ENCODE measurements at places on chromosomes 2 and 18.
A peak's percentile ranks its signal among the peaks of the same experiment; 100 is the strongest.

DNA sequence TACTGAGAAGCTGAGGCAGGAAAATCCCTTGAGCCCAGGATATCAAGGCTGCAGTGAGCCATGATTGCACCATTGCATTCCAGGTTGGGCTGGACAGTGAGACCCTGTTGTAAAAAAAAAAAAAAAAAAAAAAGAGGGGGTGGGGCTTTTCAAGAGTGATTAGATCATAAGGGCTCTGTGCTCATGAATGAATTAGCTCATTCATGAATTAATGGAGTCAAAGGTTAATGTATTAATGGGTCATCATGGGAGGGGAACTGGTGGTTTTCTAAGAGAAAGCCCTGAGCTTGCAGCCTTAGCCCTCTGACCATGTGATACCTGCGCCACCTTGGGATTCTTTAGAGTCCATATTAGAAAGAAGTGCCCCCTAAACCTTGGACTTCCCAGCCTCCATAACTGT is 4.5 kb downstream of the SLC19A3 start:
- DNase-seq = no peak

DNA sequence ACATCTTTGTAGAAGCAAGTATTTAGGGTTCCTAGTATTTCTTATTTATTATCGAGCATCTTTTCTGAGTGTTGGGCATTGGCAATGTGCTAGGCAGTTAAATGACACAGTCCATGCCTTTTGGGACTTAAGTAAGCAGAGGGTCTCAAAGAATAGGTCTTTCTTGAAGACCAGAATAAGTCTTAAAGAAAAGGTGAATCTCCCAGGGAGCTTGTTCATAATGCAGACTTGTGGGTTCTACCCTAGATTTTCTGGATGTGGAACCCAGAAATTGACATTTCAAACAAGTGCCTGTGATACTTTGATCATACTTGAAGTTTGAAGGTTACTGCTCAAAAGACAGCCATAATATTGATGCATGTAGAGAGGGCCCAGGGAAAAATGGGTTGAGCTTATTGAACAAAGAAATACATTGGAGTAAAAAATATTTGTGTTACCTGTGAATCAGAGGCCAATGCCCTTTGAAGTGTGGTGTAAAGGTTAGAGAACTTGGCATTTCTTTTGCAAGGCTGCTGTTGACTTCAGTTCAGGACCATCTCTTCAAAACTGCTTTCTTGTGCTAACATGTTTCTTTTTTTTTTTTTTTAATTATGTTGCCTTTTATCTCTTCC is 24.4 kb downstream of the RPL37A start:
- DNase-seq = no peak

DNA sequence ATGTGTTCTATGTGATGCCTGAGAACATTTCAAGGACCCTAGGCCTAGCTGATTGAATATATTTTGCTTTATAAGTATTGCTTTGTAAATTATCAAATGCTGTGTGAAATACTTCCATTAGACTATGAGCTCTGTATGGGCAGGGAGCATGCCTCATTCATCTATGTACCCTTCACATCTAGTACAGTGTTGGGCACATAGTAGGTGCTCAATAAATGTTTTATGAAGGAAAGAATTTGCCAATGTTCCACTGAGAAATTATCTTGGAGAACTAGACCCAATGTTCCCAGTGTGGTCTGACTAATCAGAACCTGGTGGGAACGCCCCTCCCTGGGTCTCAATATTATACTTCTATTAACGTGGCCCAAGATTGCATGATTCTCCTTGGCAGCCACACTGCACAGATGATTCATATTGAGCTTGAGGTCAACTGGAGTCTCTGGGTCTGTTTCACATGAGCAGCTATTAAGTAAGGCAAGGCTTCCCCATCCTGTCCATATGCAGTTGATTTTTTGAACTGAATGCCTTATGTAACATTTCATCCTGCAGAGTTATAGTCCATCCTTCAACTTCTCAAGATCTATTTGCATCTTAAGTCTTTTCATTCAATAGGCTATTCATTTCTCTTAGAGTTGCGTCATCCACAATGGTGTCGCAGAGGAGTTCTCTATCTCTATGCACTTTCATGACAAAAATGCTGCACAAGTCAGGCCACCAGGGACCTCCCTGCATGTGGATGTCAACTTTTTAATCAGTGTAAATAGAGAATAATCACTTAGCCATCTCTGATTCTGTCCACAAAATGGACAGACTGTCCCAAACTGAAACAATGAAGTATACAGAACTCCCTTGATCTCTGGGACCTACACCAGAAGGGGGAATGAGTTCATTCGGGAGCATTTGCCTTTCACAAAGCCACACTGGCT is 257.6 kb downstream of the CYP26B1 start:
- no peak for DNase-seq

GRCh38 chr2:69645031-69645431 is 1.5 kb upstream of the AAK1 start:
- no peak for DNase-seq

GRCh38 chr2:117931978-117932377 is 81.9 kb downstream of the CCDC93 start:
- no peak for DNase-seq

GRCh38 chr18:37341473-37342086 is 224.0 kb downstream of the CELF4 start:
- DNase-seq = no peak

GRCh38 chr2:133780099-133780996 is 212.1 kb upstream of the NCKAP5 start:
- peak; percentile 80 for DNase-seq

DNA sequence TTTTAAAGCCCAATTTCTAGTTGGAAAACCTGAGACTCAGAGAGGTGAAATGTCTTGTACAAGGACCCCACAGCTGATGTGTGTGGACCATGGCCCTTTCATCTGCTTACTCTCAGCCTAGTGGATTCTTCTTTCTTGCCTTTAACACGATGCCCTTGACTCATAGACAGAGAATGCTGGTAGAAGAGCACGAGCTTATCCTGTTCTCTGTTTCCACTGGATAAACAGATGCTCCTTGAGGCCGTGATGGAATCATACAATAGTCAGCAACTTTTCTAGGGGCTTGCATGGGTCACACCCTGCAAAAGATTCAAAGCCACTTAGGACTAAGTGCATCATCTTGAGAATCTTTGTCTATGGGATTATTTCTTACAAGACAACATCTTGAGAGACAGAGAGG is 50.9 kb downstream of the MYCN start:
- DNase-seq = no peak

GRCh38 chr18:10928011-10928771 is 221.2 kb downstream of the PIEZO2 start:
- DNase-seq = no peak

DNA sequence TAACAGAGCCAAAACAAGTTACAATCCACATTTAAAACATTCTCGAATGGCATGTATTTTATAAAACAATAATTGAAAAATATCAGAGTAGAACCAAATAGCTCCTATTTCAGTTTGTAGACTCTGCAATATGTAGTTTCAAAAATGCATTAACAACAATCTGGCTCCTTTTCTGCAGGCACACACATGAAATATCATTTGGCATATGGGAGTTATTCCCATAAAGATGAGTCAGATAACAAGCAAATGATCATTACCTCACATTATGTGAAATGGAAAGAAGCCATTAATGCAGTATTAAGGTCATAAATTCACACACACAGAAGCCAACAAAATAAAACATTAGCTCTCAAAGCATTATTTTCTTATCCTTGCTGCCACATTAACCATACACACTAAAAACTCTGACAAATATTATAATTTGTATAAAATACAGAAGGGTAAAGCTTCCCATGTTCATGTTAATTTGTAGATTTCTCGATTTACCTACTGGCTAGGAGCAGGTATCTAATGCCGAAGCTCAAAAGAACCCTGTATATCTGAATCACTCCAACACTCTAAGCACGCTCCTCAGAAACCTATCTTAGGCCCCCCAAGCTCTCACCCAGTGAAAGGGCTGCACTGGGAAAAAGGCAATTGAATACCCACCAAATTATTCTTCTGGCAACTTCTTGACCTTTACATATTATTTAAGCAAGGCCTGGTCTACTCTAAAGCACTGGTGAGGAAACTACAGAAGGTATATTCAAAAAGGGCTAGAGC is 13.8 kb downstream of the NBAS start:
- no peak for DNase-seq

DNA sequence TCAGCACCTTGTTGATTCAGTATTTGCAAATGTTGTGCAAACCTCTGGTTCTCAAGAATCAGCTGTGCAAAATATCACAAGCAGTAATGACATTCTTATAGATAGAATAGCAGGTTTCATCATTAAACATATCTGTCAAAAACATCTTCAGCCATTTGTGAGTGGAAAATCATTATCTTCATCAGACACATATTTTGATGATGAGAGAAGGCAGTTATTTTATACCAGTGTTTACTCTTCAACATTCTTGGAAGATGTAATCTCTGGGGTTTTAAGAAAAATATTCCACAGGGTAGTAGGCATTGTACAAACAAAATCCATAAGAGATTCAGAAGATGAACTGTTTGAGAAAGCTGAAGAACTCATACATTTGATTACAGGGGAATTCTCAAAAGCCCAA is 64.3 kb downstream of the FSIP2 start:
- no peak for DNase-seq

- no peak for DNase-seq
Measured at GRCh38 chr18:6414723-6415417, at the start of gene L3MBTL4. TSS of gene L3MBTL4 (minus strand) at chr18:6414911. CDS start at chr18:6311625, 103,286 bp downstream.

DNA sequence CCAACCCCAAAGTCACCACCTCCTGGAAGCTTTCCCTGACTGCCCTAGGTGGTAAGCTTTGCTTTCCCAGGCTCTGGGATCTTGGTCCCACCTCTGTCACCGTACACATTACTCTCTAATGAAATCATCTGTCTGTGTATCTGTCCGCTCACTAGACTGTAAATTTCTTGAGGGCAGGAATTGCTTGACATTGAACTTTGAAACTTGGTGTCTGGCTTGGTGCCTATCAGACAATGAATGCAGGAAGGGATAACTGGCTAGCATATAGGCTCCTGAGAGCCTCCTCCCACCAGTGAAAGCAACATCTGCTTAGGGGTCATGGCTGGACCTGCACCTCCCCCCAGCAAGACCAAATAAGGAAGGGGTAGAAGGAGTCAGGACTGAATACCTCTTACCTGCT is 155.7 kb downstream of the TNS1 start:
- no peak for DNase-seq

DNA sequence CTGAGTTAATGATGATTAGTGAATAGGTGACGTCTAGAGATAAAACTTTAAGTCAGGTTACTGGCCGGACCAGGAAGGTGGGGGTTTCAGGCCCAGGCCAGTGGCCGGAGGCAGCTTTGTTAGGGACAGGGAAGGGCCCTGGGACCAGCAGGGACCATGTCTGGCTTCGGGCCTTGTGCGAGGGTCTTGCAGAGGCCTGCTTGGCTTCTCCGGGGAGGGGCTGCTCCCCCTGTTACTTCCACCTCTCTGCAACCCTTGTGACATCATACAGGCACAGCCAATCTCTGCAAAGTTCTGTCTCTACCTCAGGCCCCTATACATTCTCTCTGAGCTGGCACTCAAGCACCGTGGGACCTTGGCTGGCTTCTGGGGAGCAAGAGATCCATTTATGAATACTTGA is at the start of gene ALLC:
Gene ALLC (plus strand): TSS at position 320 of the 400 bp plus-strand sequence. CDS start 12,958 bp downstream, outside the sequence.
- DNase-seq = no peak

DNA sequence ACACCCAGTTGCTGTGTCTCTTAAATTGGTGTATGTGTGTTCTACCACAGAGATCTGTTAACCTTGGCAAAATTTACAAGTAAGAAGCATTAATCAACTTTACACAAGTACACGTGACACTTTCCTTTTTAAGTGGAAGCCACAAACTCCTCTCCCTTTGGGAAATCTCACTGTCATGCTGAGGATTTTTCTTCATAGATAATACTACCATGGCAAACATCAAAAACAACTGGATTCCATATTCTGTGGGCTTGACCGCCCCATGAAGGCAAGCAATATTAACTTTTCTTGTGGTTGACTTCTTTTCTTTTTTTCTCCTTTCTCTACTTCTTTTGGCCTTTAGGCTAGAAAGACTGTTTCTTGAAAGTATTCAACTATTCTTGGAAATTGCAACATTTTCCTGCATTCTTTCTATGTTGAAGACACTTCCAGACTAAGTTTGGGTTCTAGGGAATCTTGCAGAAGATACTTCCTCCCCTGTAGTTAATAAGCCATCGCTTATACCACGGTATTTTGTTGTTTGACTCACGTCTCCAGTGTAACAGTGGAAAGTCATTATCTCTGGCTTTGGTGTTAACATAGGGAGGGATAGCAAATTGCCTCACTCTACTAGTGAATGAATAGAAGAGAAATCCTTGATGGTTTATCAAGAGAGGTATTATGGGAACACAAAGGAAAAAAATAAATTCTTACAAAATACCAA is 79.5 kb downstream of the SLC8A1 start:
- DNase-seq = no peak

- no peak for DNase-seq
Measured at GRCh38 chr2:127082974-127083373, 24.0 kb downstream of the BIN1 start.

DNA sequence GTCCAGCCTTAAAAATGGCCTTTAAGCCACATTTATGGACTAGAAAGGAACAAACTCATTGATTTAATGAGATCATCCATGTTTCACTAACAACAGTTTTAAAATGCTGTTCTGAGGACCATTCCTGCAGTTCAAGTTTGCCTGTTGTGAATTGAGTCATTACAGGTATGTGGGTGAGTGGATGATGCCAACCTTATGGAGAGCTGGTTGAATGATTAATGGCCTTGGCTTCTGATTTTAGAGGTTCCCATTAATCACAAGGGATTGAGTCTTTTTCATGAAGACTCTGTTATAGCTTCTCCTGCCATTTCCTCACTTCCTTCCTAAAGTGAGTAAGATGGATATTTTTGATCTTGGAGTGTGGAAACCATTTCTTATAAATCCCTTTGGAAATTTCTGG is 459.8 kb upstream of the SLC14A2 start:
- DNase-seq = no peak

DNA sequence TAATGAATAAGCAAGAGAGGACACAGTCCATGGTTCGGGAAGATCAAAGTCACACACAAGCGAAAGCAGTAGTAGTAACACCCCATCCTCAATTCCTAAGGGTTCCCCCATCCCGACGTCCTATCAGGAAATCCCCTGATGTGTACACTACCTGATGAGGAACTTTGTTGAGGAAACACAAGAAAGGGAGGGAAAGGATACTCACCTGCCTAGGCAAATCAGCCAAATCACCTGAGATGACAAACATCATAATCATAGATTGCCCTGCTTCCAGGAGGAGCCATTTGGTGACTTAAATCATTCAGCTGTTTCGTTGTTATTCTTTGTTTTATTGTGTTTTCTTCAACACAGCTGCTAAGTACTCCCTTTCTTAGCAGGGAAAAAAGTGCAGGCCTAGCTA is 55.5 kb upstream of the SPOPL start:
- no peak for DNase-seq

DNA sequence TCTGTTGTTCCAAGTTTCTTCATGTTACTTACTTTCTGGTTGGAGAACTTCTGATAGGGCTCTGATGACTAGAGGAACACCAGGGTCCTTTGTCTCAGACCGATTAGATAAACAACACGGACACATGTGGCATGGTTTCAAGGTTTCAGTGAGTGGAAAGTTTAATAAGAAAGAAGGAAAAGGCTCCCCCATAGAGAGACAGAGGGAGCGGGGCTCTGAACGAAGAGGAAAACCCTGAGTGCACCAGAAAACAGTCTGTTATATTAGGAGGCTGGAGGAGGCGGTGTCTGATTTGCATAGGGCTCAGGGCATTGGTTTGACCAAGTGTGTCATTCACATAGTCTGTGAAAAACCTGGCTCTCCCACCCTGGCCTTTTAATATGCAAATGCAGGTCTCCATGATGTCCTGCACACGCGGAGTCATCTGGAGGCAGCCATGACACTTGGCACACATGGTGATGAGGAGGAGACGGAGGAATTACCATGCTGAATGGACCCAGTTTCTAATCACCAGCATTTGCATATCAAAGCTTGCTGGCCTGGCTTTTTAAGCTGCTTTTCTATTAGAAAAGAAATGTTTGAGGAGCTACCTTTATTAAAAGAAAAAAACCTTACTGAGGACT is 94.2 kb downstream of the PTPN4 start:
- DNase-seq = no peak

Measured in Kasumi-1 (cell line).